ENCODE measurements at places on chromosomes 12 and 14. TPM values are rescaled to one million over a fixed set of nuclear protein-coding genes. Genes with fewer than 3 reads are reported as not detected.

DNA sequence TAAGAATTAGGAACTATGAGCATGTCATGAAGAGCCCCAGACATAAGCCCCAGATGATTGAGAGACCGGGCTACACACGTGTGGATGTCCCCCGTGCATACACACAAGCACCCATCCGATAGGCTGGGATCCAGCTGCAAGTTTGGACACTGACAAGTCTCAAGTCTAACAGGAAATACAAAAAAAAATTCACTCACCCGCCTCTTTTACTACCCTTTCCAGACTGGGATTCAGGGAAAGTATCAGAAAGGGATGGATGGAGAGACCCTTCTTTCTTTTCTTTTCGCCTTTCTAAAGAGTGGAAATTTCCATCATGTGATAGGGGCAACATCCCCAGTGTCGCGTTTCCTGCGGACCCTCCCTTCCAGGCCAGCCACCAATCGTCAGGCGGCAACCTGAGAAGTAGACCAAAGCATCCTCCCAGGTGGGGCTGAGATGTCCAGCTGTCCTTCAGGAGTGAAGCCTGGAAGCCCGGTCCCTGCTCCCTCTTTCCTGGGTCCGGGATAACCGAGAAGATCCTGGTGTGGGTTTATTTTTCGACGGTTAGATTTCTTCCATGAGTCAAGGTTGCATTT, 6.4 kb upstream of the SLC38A4 start:
- no peak for DNase-seq

The DLGAP5 gene
- total RNA-seq, result 97.9 TPM

DNA sequence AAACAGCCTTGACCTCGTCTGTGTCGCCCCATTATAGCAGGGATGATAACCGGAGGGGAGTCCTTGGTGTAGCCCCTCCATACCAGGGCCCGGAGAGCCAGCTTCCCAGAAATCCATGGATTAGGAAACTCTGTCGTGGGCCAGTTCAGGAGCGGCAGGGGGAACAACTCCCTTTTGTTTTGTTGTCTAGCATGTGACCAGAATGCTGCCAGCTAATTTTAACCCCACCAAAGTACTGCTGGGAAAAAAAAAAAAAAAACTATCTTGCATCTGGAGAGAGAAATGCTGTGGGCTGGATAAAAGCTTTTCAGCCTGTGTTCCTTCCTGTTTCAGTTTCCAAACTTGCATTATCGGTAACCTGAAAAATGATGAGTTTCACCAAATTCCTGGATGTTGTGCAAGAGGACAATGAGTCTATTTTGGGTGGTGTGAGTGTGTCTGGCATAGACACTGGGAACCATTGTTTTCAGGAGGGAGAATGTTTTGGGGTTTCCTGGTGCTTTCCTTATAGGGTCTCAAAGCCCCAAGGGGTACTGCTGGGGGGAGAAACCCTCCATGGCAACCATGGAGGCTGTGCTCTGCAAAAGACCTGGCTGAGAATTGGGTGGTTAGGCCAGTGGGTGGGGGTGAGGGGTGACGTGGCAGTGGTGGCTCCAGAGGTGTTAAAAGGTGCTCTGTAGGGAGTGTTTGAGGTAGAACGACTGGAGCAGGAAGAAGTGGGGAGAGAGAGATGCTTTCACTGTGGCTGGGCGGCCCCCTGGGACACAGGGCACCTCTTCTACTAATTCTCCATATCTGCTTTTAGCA, 14.9 kb upstream of the IRF2BPL start:
- peak; percentile 80 for DNase-seq

DNA sequence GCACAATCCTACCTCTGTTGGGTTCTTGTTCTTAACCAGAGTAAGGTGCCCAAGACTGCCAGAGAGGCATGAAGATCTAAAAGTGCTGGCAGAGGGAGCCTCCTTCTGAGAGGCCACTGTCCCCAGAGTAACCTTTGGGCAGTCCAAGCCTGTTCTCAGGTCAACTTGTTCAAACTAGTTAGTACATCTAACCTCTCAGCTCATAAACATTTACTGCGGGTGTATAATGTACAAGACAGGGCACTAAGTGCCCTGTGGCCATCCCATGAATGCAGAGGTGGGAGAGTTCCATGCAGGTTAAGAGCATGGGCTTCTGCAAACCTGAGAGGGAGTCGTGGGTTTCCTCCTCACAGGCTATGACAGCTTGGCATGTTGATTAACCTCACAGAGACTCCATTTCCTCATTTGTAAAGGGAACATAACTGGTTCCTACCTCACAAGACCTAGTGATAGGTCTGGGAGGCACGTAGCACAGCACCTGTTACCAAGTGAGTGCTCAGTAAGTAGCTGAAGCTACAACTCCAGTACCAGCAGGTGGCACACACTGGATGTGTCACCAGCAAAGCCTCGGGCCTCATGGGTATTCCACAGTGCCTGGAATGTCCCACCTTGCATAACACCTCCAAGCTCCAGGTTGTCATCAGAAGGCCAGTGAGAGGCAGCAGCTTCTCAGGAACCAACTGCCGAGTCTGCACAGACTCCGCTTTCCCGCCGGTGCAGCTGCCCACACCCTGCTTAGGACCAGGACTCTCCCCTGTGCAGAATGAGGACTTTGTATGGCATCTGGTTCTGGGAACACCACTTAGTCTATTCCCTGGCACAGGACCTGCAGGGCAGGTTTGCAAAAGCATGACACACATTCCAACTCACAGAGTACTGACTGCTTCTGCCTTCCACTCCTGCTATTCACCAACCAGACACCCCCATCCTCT, 4.4 kb downstream of the VDR start:
- peak; percentile 32 for DNase-seq

The RNU6-8 gene
- total RNA-seq, result not detected

DNA sequence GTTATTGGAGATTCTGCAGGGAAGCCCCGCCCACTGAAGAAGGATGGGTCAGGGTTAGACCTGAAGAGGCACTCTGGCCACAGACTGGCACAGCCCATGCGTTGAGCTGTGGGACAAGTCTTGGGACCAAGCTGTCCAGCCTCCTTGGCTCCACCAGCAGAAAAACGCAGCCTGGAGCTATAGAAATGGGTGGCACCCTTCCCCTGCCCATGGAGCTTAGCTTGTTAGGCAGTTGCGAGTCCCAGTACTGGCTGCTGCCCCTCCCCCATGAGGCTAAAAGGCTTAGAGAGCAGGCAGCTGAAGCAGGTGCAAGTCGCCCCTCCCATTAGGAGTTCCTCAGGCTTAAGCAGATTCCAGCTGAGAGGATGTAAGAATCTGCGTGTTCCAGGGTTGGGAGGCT, 1124.0 kb upstream of the TMEM132C start:
- no peak for DNase-seq

DNA sequence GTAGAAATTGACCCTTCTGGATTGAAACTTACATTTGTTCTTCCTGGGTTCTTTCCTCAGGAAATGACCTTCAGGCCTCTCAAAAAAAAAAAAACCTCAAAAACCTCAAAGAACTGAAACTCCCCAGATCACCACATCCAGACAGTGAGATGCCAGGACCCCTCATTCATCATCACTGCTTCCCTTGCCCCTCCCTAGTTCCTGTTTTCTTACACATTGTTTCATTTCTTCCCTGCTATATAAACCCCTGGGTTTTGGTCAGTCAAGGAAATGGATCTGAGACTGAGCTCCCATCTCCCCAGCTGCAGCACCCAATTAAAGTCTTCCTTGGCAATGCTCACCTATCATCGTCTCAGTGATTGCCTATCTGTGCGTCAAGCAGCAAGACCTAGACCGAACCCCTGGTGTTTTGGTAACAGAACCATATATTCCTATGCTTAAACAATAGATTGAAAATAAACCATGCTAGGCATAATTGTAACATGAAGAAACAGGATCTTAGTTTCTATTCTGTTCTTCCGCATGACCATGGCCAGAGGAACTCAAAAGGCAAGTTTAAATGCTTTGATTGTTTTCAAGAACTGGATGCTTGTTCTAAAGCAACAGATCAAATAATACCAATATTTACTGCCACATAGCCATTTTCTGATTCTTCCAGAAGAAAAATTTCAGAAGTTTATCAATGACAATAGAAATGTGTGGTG, 108.0 kb upstream of the MAX start:
- no peak for DNase-seq

The CFAP251 gene
- 1.3 TPM for total RNA-seq

DNA sequence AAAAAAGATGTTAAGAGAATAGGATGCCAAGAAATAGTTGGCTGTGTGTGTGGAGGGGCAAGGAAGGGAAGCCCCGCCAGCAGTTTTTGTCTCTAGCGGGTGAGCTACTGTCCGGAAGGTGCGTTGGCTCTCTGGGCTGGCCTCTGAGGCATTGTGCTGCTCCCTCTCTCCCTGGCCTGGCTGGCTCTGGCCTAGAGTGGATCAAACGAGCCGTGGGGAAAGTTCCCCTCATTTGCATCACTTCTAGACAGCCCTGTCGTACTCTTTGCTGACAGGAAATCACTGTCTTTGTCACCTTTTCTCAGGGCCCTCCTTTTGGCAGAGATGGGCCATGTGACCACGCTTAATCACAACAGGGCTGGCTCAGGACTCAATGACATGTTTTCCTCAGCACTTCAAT, 236.1 kb upstream of the NPAS3 start:
- peak; percentile 62 for DNase-seq

GRCh38 chr12:46110223-46110611, 119.8 kb upstream of the SCAF11 start:
- DNase-seq, result no peak

- DNase-seq, result no peak
These were observed 88.5 kb upstream of the NCOR2 start for GRCh38 chr12:124655698-124656516.

DNA sequence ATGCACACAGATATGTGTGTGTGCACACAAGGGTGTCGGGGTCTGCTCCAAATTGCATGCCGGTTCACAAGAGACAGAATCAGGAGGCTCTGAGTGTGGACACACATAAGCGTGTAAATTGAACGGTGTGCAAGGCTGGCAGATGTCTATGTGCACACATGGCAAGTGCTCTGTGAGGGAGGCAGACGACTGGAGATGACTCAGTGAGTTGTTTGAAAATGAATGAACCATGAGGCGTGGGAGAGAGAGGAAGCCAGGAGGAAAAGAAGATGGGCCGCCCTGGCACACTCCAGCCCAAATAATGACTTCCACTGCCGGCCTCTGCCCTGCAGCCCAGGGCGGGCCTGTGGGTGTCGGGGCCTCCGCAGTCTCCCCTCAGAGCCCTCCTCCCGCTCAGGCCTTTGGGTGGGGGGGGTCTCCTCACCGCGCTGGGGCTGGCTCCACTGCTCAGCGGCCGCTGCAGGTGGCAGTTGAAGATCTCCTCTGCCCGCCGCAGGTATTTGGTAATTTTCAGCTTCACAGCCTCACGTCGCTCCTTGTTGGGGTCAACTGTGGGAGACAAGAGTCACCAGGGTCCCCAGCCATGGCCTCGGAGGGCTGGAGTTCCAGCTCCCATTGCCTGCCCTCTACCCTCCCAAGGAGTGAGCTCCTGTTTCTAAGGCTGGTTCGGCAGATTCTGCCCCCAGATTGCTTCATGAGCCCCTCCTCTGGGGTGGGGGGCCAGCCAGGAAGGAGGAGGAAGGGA, 3.5 kb downstream of the RPS6KL1 start:
- DNase-seq, result no peak

DNA sequence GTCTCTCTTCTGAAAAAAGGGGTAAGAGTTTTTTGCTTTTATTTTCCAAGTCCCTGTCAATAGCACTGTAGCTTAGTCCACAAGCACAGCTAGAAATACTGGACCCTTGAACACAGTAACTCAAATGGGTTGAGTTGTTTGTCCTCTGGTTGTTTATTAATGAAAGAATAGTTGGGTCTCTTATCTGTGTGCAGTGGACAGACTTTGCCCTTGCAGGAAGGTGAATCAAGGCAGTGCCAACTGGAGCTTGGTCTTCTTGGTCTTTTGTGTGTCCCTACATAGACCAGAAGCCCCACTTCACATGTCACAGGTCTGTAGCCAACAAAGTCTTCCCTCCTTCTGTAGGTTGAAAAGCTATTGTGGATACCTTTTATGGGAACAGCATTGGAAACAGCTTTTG, 322.0 kb downstream of the AACS start:
- DNase-seq, result no peak

- no peak for DNase-seq
These were observed 32.3 kb upstream of the CLIP1 start for GRCh38 chr12:122454739-122455138.

GRCh38 chr14:67943947-67944346, 124.4 kb downstream of the RAD51B start:
- peak; percentile 14 for DNase-seq

DNA sequence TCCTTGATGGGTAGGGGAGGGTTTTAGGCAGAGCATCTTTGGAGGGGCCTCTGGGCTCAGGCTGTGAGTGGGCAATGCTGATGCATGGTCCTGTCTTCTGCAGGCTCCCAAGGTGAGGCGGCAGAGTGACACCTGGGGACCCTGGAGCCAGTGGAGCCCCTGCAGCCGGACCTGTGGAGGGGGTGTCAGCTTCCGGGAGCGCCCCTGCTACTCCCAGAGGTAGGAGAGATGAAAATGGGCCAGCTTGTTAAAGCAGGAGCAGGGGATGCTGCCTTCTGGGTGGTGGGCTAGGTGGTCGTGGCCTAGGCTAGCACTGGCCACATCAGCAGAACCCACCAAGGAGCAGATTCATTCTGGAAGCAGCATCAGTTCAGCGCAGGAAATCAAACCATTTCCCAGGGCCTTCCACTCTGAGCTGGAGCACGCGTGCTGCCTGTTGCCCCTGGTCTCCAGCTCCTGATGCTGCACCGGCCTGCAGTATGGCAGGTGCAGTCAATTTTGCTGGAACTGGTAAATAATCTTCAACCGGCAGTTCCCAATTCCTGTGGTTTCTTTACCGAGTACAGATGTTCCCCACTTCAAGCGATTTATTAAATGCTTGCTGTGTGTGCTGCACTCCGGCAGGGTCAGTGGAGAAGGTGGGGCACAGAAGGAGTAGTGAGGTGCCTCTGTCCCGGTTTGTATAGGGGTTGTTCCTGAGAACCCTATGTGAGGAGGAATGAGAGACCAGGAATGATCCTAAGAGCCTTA, 7.4 kb downstream of the PAPLN start:
- no peak for DNase-seq

DNA sequence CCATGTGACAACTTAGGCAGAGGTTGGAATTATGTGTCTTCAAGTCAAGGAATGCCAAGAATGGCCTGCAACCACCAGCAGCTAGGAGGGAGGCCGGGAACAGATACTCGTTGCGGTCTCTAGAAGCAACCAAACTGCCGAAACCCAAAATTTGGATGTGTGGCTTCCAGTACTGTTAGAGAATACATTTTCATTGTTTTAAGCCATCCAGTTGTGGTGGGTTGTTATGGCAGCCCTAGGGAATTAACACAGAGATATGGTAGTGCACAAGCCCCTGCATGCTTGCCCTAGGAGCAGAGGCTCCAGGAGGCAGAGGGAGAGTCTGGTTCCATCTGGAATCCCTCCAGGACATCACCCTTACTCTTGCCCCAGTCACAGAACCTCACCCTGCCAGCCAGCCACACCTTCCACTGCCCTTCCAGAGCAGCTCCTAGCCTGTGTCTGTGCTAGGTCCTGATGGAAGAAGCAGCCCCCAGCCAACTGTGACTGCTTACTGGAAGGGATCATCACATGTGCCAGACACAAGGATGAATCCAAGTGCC, 19.5 kb downstream of the PITPNM2 start:
- no peak for DNase-seq

The NEUROD4 gene
- not detected for total RNA-seq

The SLC6A13 gene
- 0.39 TPM for total RNA-seq

The PFDN5 gene
- 359 TPM for total RNA-seq
